Inflammatory macrophage treated with lipopolysaccharide for 1 hour (primary cell): ENCODE measurements at places on chromosomes 4 and X.

DNA sequence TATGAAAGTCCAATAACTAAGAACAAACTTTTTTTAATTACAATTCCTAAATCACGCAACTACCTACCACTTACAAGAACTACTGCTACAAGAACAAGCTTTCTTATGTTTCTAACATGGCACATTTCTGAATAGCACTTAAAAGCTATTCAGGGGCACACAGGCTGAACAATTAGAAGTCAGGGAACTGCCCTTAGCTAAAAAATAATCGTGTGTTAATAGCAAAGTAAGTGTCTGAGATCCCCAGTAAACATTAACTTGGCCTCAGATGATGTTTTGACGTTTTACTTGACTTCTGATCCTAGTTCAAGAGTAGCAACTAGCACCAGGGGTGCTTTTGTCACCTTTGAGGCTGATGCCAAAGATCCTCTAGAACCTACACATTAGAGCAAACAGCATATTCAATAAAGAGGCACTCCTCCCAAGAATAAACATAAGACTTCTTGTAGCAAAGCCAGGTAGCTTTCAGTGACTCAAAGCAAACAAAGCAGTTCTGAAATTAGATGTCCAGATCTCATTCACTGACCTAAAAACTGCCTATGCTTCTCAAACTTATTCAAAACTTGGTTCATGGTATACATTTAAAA lies 16.2 kb downstream of the SPOCK3 start:
- DNase-seq: no peak

GRCh38 chr4:7239101-7239820 lies 46.9 kb downstream of the SORCS2 start:
- no peak for DNase-seq

GRCh38 chrX:19514791-19515614 lies at the start of gene MAP3K15:
Gene MAP3K15, minus strand, starts transcription at chrX:19515508. Its CDS starts 247 bp downstream, at chrX:19515261.
- peak; percentile 5 for DNase-seq

DNA sequence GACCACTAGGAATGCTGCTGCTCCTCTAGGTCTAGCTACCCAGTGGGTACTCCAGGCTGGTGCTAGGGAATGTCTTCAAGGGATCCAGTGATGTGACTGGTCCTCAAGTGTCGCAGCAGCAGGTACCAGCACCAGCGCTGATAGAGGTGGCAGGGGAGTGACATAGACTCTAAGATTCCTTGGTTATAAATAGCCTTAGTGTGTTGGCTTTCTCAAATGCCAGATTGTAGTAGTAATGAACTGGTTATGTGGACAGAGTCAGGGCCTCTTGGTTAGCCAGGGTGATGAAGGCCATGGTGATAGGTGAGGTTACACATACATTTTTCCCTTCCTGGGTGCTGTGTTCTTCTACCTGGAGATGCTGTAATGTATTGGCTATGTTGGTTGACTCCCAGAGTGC lies 38.3 kb downstream of the DCLK2 start:
- DNase-seq: no peak

- peak; percentile 27 for DNase-seq
Measured at GRCh38 chrX:21479695-21480270, 105.6 kb downstream of the CNKSR2 start.

DNA sequence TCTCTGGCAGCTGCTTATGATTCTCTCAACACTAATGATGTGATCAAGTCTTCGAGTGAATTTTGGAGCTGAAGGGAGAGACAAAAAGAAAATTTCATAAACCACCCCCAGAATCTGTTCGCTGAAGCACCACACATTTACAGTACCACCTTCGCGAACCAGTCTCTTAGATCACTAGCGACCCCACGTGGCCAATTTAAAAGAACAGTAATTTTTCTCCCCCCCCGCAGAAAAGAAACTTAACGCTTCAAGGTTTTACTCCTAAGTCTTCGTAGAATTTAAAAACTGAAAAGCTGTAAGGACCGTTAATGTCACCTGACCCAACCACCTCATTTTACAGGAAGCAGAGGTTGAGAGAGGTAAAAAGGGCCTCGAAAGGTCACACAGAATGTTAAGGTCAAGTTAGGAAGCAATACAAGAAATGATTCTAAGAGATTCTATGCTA lies 187.5 kb downstream of the QDPR start:
- peak; percentile 60 for DNase-seq

DNA sequence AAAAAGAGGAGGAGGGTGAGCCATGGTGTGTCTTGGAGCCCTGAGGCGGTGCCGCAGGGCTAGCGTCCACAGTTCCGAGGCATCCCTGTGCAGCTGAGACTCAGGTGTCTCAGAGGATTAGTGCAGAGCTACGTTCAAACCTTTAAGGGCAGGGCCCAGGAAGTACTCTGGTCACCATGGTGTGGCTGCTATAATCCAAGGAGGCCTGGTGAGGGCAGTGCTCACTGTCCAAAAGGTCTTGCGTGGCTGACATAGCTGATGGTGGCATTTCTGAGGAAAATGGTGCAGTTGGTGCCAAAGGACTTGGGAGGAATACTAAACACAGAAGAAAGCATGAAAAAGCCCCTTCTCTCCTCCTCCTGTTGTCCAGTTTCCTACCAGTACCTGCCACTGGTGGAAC lies 146.9 kb downstream of the DCHS2 start:
- DNase-seq: no peak
